ENCODE measurements at places on chromosomes 16 and 17.

DNA sequence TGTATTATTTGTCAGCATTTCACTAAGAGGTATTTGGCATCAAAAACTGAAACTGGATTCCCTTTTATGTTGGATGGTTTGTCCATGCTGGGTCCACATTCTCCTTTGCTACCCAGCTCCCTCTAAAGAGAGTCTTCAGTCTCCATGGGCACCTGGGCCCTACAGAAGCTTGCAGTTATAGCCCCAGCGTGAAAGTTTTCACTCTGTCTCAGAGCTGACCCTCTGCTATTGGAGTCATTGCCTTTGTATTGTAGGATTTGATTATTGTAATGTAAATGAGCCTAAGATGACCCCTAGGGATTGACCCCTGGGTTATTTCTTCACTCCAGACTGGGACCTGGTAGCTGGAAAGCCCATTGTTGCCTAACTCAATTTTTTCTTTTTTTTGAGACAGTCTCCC, 1026.5 kb upstream of the EEF2KMT start:
- DNase-seq: no peak

- DNase-seq: no peak
These were observed 9.4 kb downstream of the KRT33A start for GRCh38 chr17:41340934-41341861.

- DNase-seq: no peak
These were observed 12.0 kb downstream of the DGKE start for GRCh38 chr17:56845934-56846333.

DNA sequence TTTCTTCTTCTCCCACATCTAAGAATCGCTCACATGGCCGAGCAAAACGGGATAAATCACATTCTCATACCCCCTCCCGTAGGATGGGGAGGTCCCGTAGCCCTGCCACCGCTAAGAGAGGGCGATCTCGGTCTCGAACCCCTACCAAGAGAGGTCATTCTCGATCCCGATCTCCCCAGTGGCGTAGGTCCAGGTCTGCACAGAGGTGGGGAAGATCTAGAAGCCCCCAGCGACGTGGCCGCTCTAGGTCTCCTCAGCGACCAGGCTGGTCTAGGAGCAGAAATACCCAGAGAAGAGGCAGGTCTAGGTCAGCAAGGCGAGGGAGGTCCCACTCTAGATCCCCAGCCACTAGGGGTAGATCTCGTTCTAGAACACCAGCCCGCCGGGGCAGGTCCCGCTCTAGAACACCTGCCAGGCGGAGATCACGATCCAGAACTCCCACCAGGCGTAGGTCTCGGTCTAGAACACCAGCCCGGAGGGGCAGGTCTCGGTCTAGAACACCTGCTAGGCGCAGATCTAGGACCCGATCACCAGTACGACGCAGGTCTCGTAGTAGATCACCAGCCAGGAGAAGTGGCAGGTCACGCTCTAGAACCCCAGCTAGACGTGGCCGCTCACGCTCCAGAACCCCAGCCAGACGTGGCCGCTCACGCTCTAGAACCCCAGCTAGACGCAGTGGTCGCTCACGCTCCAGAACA, 9.6 kb downstream of the SRRM2 start:
- no peak for DNase-seq

- no peak for DNase-seq
These were observed 54.9 kb downstream of the SDR42E1 start for GRCh38 chr16:81956213-81956948.

DNA sequence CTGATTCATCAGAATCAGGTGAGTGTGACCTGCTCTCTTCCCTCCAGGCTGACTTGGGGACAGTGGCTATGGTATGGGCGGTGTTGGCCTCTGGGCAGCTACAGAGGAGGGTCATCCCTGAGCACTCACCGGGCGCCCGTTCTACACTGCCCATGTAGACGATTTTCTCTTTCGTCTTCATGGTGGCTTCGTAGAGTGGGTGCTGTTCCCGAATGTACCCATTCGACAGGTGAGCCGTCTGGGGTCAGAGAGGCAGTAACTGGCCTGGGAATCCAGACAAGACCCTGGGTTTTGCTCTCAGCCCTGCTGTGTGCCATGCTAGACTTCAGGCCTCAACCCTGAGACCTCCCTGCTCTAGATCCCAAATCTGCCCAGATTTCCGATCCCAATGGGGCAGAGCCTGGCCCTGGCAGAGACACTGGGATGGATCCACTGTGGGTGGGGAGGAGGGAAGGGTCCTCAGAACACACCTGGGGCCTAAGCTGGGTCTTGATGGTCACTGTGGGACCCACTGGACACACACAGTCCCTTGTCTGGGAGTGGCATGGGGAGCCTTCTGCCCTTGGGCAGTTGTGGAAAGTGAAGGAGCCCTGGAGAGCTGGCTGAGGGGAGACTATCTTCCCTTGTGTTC, 13.2 kb downstream of the USP6 start:
- DNase-seq: no peak

GRCh38 chr16:88622866-88623265, 15.5 kb upstream of the IL17C start:
- no peak for DNase-seq

DNA sequence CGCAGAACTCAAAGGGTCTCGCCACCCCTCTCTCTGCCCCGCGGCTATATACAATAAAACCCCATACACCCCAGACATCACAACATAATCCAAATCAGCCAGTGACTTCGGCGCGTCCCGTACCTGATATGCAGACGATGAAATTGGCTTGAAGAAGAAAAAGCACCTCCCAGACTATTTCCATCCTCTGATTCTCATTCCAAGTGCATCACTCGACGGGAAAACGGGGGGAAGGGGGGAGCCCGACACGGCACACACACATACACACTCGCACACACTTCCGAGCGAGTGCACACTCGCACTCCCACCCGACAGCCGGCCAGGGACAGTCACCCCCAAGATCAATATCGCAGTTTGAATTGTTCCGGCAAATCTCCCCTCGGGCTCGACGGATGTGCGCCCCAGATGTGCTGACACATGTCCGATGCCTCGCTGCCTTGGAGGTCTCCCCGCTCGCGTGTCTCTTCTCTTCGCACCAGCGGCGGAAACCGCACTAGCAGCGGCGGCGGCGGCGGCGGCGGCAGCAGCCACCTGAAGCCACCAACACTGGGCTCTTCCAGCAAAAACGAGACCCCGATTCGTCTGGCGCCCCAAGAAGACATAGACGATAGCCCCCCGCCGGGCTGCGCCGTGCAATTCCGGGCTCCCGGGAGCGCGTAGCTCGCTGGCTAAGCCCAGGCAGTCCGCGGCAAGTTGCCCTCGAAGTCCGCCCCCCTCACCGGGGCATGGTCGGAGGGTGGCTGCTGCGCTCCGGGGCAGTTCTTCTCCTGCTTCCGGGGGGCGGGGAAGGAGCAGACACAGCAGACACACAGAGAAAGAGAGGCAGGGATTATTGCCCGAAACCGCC, 688 bp downstream of the CA10 start:
- no peak for DNase-seq

GRCh38 chr17:65742403-65743307, 181.2 kb upstream of the AXIN2 start:
- DNase-seq: peak; percentile 75

DNA sequence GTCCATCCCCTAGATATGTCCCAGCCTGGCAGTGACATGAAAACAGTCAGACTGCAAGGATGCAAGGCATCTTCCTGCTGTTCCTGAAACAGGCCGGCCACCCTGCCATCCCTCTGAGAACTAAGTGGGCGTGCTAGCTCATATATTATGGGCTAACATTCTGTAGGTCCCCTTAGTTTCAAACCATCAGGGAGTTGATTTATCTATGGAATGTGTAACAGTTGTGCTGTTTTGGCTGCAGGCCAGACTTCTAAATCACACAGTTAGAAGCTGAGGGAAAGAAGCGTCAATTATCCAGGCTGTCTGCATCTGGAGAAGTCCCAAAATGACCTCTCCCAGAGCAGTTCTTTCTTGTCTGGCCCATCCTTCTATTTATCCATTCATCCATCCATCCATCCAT, 102.7 kb upstream of the DNAH9 start:
- no peak for DNase-seq
